ENCODE measurements at places on chromosomes 11 and 22.

DNA sequence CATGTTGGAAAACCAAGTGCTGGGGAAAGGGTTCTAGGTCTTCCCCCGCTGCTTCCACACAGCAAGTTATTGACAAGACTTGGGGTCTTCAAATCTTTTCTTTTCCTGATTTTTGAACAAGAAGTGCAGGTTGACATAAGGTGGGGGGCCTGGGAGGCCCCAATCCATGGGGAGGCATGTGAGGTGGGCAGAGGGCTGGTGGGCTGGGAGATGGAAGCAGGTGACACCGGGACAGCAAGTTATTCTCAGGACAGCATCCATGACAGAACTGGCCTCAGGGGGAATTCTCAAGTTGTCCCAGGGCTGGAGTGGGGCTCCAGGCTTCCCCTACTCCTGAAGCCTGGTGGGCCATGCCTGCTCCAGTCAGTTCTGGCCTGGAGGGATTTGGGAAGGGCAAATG, 5.5 kb downstream of the FGF19 start:
- no peak for DNase-seq

GRCh38 chr22:39266398-39267030, 21.7 kb upstream of the PDGFB start:
- DNase-seq, result no peak

- peak; percentile 67 for DNase-seq
Measured at GRCh38 chr11:70244698-70245097, 25.8 kb upstream of the PPFIA1 start.

DNA sequence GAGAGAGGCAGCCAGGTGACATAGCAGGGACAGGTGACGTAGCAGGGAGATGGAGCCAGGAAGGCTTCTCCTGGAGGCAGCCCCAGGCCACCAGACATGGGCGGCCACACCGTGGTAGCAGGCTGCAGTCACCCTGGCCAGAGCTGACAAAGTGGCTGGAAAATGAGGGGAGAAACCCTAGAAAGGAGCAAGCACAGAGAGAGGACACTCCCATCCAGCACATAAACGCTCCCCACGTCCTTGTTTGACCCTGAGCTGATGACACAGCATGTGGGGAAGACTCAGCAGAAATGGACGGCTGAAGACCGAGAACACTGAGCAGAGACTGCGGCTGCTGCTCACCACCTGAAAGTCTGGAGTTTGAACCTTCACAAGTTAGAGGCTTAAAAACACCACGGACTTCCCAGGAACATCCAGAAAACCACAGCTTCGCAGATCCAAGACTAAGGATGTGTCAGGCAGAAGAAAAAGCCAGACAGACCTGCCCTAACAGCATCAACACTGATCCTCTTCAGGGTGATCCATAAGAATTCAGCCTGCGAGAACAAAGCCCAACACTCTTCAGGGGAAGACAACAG, 28.7 kb downstream of the DRD4 start:
- DNase-seq, result no peak

DNA sequence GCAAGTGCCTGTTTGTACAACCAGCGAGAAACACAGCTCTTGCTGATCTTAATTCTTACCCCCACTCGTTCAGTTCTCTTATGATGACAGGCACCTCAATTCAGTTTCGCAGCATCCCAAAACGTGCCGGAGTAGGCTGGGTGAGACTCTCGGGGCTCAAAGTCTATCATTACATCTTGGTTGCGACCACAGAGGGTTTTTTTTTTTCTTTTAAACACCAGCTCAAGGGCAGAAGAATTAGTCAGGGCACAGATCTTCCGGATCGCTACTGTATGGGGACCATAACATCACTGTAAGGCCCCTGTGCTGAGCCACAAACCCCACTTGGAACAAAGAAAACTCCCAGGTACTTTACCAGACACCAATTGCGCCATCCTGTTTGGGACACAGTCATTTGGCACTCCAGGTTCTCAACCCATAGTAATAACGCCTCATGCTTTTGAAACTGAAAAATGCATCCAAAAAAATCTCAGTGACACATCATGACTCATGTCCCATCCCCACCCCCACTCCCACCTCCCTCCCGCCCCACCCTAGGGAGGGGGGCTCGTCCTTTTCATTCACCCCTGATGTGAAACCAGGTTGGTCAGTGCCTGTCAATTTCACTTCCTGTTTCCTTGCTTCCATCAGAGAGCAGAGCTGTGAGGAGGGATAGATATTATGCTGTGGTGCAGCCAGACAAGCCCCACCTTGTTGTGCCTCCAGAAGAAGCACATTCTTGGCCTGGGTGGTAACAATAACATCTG, 41.0 kb upstream of the CD5 start:
- DNase-seq, result no peak

- DNase-seq, result no peak
Measured at GRCh38 chr11:123238297-123238696, 43.2 kb upstream of the CLMP start.

DNA sequence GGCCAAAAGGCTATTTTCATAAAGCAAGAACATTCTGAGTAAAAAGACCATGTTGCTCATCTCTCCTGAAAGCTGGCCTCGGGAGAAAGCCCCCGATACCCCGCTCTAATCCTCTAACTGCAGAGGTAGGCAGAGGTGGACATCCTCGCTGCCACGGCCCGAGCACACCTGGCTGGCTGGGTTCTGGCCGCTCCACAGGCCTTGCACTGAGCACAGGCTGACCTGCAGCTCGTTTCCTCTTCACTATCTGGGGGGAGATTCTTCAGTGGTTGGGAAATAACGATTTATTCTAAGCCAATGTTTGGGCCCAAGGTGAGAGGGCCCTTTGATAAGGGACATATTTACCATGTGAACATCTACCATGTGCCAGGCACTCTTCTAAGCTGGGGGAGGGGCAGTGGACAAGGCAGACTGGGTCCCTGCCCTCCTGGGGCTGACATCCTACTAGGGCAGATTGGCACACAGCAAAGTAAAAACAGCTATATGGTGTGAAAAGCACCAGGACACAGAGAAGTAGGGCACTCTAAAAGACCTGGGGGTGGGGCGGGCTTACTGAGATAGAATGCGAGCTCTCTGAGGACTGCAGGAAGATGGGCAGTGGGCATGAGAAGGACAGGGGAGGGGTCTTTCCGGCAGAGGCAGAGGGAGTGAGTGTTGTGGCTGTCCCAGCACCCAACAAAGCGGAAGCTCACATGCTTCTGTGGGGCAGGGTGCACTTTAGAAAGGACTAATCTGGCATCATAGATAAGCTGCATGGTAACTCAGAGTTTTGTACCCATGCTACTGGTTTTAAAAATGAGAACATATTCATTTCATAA, 65.5 kb upstream of the ARFGAP3 start:
- no peak for DNase-seq

- no peak for DNase-seq
Measured at GRCh38 chr11:10941414-10941813, 83.6 kb upstream of the ZBED5 start.
